AG20443 (cell line): ENCODE measurements at places on chromosomes 7 and 10.

DNA sequence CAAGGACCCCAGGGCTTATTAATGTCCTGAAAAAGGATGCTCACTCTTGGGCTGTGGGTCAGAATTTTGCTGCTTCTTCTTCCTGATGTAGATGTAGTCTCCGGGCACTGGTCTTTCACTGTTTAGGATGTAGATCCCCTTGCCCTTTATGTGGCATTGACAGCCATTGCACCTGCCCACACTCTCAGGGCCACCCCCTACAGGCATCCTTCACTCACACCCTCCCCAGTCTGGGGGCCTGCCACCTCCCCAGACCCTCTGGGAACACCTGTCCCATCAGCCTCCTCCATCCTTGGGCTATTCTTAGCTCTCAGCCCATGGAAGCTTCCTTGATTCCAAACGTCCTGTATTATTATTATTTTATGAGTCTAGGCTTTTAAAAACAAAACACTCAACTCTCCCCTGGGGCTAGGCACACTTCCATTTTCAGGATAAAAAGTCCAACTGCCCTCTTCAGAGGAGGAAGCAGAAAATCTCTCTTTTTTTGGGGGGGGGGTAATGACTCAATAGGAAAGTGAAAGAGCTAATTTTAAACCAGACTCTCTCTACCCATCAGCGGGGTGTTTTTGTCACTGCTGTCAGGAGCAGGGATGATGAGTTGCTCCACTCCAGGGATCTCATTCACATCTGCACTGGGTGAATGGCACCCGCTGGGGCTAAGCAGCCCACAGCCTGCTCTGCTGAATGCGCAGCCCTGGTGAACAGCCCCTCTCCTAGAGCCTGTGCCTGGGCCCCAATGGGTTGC lies 11.5 kb upstream of the KLRG2 start:
- DNase-seq = no peak

DNA sequence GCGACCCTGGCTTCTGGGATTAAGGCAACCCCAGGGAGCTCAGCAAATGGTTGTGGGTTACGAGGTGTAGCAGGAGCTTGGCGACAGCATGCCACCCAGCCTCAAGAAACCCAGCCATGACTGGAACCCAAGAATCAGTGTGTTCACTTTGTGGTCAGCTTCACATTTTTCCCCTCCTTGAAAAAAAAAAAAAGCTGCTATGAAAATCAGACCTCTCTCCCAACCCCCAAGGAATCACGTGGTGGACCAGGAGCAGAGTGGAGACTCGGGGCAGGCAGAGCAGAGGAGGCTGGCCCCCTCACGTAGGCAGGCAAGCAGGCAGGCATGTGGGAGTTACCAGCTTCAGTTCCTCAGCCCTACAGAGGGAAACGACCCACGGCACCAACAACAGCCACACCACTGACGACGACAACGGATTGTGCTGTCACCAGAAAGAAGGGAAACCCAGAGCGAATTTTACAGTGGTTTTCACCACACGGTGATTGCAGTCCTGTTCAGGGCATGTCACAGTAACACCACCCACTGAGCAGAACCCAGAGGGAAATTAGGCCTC lies 203.4 kb downstream of the SLC25A13 start:
- DNase-seq = no peak

DNA sequence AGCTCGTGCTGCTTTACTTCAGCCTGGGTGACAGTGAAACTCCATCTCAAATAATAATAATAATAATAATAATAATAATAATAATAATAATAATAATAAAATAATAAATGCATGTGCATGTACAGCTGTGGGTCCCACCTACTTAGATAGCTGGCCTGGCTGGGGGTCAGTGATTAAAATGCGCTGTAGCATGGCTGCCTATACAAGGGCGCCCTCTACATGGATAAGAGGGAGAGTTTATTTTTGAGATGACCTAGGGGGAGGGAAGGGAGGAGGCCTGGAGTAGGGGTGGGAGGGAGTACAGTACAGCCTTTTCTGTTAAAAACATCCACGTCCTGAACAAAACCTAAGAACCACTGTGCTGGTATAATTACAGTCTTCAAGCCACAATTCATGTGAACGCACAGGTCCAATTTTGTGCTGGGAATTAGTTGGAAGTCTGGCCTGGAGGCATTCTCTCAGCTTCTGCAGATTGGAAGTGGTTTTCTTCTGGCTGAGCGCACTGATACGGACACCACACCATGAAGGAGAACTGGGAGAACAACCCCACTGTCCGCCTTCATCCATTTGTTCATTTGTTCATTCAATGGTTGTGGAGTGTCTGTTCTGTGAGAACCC lies 146.5 kb downstream of the TMEM178B start:
- no peak for DNase-seq

DNA sequence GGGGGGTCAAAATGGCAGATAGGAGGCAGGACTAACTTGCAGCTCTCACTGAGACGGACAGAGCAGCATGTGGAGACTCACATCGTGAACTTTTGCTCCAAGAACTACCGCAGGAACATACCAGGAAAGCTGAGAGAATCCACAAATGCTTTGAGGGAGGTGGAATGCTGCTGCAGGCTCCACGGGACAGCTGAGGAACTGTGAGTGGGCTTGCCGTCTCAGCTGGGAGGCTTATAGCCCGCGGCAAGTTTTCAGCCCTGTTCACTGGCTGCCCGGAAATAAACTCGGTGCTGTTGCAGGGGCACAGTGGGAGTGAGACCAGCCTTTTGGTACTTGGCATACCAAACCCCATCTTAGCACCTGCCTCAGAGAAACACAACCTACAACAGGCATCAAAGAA lies 19.1 kb upstream of the WDR11 start:
- no peak for DNase-seq

DNA sequence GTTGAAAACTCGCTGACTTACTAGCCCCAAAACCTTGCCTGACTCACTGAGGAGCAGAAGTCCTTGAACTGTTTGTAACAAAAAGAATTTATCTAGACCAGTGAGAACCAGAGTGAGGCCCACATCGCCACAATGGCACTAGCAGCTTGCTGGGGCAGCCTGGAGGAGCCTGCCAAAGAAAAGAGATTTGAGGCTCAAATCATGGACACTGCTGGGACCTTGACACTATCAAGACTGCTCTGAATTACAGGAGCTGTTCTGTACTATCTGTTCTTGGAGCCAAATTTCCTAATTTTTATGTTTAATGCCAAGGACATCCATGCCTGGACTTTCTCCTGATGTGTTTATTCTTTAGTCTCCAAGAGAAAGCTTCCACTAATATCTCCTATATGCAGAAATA lies 82.0 kb upstream of the JCAD start:
- DNase-seq = no peak

- peak; percentile 76 for DNase-seq
These were observed 771 bp downstream of the PHYHIPL start for GRCh38 chr10:59177031-59177797.

DNA sequence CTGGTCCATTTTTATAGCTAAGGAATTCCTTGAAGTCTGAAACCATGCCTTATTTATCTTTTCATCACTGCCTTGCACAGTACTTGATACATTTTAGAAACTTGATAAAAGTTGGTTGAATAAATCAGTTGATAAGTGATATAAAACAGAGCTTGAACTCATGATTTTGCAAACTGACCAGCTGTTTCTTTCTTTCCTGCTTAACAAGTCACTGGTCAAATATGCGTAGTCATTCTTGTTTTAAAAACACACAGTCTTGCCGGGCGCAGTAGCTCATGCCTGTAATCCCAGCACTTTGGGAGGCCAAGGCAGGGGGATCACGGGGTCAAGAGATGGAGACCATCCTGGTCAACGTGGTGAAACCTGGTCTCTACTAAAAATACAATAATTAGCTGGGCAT lies 6.3 kb downstream of the TPST1 start:
- DNase-seq = peak; percentile 14

GRCh38 chr10:72044417-72045041 lies 43.8 kb downstream of the SPOCK2 start:
- DNase-seq = no peak

DNA sequence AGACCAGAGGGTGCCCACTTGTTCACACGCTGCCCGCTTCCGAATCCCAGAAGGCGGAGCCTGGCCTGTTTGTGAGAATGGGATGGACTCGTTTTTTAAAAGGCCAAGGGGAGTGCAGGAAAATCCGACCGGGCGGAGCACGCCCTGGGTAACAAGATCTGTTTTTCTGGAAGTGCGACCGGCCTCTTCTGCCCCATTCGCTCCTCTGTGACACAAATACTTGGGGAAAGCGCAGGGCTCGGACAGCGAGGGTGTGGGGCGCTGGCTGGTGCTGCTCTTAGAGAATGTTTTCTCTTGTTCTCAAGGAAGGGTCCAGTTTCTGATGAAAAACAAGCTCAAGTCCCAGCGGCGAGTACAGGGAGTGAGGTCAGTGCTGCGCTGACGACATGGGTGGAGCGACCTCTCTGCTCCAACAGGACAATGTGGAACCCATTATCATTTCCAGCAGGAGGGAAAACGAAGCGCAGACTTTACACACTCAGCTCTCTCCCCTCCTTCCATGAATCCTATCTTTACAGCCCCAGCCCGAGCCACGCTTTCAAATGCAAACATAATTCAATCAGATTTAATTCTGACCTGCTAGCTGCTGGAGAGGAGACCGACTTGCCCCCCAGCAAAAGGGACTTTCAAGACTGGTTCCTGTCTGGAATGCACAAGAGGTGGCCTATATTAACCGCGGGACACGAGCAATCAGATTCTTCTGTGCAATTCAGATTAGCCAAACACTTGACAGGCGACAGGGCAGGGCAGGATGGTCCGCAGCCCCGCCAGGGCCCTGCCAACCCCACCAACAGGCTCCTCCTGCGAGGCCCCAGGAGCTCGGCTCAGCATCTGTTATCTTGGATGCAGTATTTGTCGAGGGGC lies 1.1 kb downstream of the RADIL start:
- peak; percentile 88 for DNase-seq

DNA sequence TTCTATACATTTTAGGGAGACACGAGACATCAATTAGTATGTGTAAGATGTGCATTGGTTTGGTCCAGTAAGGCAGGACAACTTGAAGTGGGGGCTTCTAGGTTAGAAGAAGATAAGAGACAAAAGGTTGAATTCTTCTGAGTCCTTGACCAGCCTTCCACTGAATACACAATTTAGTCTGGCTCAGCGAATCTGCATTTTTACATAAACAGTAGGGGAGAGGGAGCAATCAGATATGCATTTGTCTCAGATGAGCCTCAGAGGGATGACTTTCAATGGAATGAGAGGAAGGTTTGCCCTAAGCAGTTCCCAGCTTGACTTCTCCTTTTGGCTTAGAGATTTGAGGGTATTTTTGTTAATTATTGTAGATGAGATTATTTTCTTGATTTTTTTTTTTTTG lies 20.0 kb upstream of the C10orf90 start:
- DNase-seq = no peak

DNA sequence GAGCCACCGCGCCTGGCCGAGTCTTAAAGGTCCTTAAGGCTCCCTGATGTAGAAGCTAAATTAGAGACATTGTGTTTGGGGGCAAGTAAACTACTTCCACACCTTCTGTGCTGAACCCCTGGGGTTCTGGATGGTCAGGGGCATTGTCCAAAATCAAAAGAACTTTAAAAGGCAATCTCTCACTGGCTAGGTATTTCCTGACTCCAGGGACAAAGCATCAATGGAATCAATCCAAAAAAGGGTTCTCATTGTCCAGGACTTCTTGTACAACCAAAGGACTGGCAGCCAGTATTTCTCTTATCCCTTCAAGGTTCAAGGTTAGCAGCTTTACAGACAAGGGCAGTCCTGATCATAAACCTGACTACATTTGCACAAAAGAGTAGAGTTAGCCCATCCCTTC lies 24.0 kb downstream of the SRPK2 start:
- no peak for DNase-seq

DNA sequence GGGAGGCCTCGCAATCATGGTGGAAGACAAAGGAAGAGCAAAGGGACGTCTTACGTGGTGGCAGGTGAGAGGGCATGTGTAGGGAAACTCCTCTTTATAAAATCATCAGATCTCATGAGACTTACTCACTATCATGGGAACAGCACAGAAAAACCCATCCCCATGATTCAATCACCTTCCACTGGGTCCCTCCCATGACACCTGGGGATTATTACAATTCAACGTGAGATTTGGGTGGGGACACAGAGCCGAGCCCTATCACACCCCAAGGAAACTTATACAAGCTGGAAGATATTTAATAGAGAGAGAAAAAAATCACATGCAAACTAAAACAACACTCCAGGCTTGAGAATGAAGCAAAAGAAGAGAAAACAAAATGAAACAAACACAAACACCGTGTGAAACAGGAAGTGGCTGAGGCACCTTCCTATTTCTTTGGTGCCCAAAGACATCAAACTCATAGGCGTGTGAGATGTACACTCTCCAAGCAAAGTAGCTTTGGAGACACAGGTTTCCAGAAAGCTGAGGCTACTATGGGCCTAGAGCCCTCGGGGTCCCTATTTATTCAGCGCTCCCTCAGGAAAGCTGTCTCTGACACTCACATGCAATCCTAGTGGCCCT lies 97.2 kb downstream of the PRKCQ start:
- no peak for DNase-seq

- no peak for DNase-seq
These were observed 15.4 kb upstream of the BTBD16 start for GRCh38 chr10:122255509-122256301.

DNA sequence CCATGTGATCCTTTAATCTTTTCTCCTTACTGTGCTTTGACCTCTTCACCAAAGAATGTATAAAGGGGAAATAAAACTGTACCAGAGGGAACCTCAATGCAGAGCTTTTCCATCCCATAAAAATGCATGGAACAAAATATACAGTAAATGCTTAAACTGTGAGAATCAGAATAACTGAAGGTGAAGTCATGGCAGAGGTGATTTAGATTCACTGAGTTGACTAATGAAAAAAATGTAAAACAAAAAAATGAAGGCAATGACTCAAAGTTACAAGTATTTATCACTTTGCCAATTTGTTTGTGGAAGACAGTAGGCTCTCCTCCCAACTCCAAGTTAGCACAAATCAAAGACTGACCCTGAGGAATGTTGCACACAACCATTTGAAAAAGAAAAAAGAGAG lies 1331.6 kb upstream of the SORCS1 start:
- peak; percentile 25 for DNase-seq

GRCh38 chr7:129825209-129825970 lies 127.4 kb downstream of the UBE2H start:
- peak; percentile 94 for DNase-seq

DNA sequence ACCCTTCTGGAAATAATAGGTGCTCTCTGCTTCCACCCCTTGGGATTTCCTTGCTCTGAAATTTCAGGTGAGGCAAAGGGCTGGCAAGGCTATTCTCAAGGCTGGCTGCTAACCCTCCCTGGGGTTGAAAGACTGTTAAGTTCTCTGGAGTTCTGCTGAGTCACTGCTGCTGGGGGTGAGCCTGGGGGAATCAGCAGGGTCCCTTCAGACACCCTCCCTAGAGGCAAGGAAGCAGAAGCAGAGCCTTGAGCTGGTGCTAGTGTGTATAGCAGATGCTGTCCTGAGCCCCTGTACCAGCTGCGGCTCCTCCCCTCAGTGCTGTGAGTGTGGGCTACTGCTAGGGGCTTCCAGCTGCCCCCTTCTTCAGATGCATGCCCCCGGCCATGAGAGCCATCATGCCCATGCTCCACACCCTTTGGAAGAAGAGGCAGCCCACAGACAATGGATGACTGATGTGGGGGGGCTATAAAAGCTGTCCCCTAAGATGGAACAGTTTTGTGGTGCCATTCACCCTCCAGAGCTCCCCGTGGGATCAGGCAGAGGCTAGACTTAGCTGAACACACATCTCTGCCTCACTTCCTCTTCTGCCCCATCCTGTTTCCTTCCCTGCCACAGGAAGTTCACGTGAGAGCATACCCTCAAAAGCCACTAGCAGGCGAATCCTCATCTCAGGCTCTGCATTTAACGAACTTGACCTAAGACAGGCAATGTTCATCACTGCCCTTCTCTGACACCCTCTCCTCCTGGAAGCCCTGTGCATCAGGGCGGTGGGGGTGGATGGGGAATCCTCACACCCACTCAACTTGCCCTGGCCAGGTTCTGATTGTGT lies 91.8 kb downstream of the SH3PXD2A start:
- no peak for DNase-seq

- DNase-seq = peak; percentile 84
These were observed 186.8 kb downstream of the USP6NL start for GRCh38 chr10:11424456-11425295.
